ENCODE measurements at places on chromosomes 1 and 21. TPM values are rescaled to one million over a fixed set of nuclear protein-coding genes. Genes with fewer than 3 reads are reported as not detected.

Gene GPR153
- total RNA-seq, result 4.1 TPM

Gene SPATA21
- total RNA-seq, result 0.06 TPM

Gene OR2T2
- total RNA-seq, result not detected

Gene LCE1B
- total RNA-seq, result not detected

Gene SPRR1A
- not detected for total RNA-seq

Gene ARHGAP29
- total RNA-seq, result 10.3 TPM

Gene MAGI3
- 4.0 TPM for total RNA-seq

Gene DDAH1
- total RNA-seq, result 8.7 TPM

Gene SLC9C2
- total RNA-seq, result not detected

All from A549 treated with Hydrocortisone at 1 μM for 4 hours (cell line).